Fibroblast of skin of back (primary cell): ENCODE measurements at places on chromosomes 5 and 9.
A peak's percentile ranks its signal among the peaks of the same experiment; 100 is the strongest.

DNA sequence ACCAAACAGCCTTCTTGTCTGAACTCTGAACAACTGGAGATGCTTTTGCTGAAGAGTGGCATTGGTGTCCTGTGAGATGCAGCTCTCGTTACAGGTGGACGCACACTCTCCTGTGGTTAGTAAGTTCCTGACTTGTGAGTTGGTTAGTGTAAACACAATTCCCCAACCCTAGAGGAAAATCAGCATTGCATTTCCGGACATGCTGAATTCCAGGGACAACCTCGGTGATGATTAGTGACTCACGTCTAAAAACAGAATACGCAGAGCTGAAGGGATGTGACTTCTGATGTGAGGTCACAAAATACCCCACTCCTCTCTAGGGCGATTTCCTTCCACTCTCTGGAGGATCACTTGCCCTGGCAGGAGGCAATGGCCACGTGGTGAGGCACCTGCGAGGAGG is 5.0 kb downstream of the OR2V2 start:
- no peak for DNase-seq

DNA sequence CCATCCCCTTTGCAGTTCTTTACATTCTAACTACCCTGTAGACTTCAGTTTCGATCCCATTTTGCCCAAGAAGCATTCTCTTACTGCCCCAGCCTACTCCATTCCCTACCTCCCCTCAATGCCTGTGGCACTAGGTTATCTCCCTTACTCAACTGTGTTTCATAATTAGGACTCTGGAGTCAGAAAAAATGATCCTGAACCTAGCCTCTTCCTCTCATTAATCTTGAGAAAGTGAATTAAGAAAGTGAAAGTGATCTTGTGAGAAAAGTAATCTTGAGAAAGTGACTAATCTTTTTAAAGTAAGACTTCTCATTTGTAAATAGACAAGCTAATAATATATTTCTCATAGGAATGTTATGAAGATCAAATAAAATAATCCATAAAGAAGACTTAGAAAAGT is 444.0 kb upstream of the TRPC7 start:
- DNase-seq: no peak

GRCh38 chr5:126501448-126501847 is 78.2 kb downstream of the GRAMD2B start:
- DNase-seq: no peak

DNA sequence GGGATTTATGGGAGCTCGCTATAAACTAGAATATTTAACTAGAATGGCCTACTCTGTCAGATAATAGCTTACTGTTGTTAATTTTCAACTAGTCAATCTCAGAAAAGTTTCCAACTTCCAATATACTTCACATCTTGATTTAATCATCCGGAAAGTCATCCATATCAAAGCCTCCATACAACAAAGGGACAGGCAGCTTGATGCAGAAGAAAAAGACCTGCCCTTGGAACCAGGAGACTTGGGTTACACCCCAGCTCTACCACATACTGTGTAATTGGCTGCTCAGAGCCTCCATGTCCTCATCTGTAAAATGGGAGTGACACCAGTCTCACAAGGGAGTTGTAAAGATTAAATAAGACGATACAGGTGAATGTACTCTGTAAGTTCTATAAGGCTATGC is 1.9 kb downstream of the PTPN3 start:
- DNase-seq: no peak

DNA sequence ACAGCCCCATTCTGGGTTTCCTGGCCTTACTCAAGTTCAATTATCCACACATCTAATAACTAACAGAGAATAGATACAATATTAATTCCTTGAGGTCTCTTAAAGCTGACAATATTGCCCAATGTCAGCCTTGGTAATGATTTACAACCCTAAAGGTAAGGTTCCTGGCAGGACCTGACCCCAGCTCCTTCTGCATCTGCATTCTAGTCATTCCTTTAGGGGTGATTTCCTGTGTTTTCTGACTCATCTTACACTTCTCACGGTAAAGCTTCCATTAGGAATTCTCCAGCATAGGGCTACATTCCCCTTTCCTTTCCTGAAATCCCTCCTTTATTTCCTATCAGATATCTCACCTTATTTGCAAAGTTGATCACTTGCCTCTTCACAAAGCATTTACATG is 9.3 kb downstream of the HAVCR1 start:
- peak; percentile 68 for DNase-seq
